Spinal cord (tissue), 10 donors: ENCODE measurements at places on chromosomes 7 and 10.

- no peak for DNase-seq
Measured at GRCh38 chr10:22334414-22335172, 10.7 kb upstream of the SPAG6 start.

GRCh38 chr10:2414039-2414438, 653.3 kb upstream of the PFKP start:
- no peak for DNase-seq

GRCh38 chr10:28840971-28841370, 163.7 kb downstream of the BAMBI start:
- DNase-seq, result no peak

DNA sequence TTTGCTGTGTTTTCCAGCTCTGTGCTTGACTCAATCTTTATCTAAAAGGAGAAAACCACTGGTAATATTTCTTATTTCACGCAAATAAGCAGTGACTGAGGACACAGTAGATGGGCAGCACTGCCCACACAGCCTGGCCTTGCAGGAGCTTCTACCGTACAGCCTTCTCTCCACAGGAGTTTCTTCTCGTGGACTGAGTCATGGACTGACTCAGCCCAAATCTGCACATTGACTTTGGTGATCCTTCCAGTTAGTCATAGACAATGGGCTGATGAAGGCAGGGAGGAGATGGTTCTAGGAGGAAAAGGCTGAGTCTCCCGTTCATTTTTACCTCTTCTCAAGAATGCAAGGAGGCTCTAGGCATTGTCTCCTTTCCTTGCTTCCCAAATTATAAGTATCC, 200.7 kb downstream of the RAPGEF5 start:
- DNase-seq, result no peak

- no peak for DNase-seq
Measured at GRCh38 chr7:95011146-95011928, 103.9 kb downstream of the PPP1R9A start.

- DNase-seq, result no peak
Measured at GRCh38 chr7:23893176-23893941, 183.3 kb downstream of the STK31 start.

DNA sequence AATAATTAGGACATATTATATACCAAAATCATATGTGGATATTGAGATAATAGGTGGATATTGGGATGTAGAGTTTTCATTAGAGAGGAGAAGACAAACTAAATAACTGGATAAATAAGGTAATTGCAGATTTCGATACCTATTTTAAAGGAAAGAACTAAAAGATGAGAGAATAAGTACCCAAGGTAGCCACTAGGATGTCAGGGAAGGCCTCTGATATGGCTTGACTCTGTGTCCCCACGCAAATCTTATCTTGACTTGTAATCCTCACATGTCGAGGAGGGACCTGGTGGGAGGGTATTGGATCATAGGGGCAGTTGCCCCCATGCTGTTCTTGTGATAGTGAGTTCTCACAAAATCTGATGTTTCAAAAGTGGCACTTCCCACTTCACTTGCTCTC, 44.7 kb upstream of the TMEM229A start:
- no peak for DNase-seq

DNA sequence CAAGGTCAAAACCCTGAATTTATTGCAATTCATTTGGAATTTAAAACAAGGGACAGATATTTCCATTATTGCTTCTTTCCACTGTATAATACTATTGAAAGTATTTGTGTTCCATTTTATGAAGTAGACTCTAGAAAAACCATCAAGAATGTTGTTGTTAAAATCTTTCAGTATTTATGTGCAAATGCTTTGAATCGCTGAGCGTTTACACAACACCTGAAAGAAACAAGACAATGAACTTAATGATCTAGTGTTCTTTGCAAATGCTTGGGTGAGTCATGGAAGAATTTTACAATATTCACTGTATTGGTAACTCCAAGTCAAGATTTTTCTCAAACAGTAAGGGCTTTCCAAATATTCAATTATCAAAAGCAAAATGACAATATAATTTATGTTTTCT, 97.1 kb downstream of the VIPR2 start:
- DNase-seq, result no peak

- DNase-seq, result no peak
Measured at GRCh38 chr7:117530390-117530789, 50.6 kb downstream of the CFTR start.

DNA sequence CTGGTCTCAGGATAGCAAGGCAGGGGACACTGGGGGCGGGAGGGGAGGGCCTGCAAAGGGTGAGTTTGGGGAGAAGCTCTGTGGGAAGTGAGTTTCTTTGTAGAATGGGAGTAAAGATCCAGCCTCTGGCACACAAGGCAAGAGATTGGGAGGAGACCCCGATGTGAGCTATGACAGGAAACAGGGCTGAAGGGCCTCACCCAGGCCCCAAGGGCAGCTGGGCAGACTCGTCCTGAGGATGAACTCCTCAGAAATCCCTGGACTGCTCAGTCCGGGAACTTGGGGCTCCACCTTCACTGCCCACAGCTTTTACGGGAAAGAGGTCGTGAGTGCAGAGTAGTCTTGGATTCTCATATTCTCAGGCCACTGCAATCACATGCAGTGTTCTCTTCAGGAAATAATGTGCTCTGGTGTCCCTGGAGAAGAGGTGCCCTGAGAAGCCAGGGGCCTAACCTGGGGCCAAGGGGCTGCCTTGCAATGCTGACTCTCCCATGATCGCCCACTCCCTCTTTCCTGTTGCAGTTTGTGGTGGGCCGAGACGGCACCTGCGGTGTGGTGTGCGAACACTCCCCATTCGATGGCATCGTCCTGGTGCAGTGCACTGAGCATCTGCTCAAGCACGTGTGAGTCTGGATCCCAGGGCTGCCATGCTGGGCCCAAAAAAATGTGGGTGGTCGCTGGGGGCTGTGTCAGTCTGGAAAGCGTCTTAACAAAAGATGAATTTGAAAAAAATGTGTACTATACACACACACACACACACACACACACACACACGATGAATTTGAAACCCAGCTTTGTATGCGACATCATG, 31.3 kb upstream of the C10orf53 start:
- DNase-seq, result no peak

- no peak for DNase-seq
Measured at GRCh38 chr10:94129393-94130130, 135.8 kb downstream of the PLCE1 start.

- no peak for DNase-seq
Measured at GRCh38 chr10:108384378-108384777, 1219.9 kb upstream of the SORCS1 start.

- no peak for DNase-seq
Measured at GRCh38 chr7:40303996-40304395, 169.2 kb downstream of the SUGCT start.

- DNase-seq, result no peak
Measured at GRCh38 chr10:42960991-42961795, 115.7 kb upstream of the RET start.

- peak; percentile 23 for DNase-seq
Measured at GRCh38 chr10:125565046-125565445, 117.9 kb downstream of the TEX36 start.

DNA sequence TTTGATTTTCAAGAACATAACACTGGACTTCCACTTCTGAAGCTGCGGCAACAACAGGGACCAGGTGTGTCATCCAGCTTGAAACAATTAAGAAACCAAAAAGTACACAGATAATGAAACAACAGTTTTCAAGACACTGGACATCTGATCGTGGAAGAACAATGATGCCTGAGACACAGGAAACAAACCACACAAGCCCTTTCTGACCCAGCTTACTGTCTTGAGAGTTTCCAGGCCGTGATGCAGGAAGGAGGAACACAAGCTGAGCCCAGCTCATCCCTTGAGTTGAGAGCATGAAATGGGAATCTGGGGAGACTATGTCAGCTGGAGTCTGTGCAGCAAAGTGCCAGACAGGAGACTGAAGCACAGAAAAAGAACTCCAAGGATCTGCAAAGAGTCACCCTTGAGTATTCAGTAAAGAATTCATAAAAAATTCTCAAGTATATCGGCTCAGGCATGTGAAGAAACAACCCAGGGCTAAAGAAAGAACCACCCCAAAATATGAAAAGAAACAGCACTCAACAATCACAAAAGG, 91.6 kb downstream of the RNF32 start:
- no peak for DNase-seq

- DNase-seq, result no peak
Measured at GRCh38 chr10:2282202-2282601, 544.9 kb upstream of the ADARB2 start.

GRCh38 chr10:100998991-100999741, 442 bp upstream of the LZTS2 start:
- peak; percentile 91 for DNase-seq
